Stimulated activated CD4-positive, alpha-beta T cell treated with anti-CD3 and anti-CD28 coated beads, Interleukin-15, amount 100 ng/mL, for 24 hours (primary cell): ENCODE measurements at places on chromosomes 3 and 15.

DNA sequence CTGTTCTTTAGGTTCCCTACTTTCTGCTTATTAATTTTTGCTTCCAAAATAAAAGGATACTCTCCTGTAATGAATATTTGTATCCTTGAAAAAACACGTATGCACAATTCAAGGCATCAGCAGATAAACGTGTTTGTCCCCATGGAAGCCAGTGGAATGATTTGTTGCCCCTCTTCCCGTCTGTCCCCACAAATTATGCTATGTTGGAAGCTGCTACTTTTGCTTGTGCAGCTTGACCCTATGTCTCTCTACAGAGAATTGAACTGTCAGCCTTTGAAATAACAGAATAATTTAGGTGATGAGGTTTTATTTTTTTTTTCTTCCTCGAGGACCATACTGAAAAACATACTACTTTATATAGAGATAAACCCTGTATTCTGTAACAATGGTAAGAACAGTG lies 401.5 kb upstream of the GOLIM4 start:
- DNase-seq, result no peak

- DNase-seq, result no peak
These were observed 3.4 kb downstream of the ANKRD28 start for GRCh38 chr3:15794303-15794771.

- no peak for DNase-seq
These were observed 19.4 kb upstream of the UBE2E2 start for GRCh38 chr3:23183731-23184130.

DNA sequence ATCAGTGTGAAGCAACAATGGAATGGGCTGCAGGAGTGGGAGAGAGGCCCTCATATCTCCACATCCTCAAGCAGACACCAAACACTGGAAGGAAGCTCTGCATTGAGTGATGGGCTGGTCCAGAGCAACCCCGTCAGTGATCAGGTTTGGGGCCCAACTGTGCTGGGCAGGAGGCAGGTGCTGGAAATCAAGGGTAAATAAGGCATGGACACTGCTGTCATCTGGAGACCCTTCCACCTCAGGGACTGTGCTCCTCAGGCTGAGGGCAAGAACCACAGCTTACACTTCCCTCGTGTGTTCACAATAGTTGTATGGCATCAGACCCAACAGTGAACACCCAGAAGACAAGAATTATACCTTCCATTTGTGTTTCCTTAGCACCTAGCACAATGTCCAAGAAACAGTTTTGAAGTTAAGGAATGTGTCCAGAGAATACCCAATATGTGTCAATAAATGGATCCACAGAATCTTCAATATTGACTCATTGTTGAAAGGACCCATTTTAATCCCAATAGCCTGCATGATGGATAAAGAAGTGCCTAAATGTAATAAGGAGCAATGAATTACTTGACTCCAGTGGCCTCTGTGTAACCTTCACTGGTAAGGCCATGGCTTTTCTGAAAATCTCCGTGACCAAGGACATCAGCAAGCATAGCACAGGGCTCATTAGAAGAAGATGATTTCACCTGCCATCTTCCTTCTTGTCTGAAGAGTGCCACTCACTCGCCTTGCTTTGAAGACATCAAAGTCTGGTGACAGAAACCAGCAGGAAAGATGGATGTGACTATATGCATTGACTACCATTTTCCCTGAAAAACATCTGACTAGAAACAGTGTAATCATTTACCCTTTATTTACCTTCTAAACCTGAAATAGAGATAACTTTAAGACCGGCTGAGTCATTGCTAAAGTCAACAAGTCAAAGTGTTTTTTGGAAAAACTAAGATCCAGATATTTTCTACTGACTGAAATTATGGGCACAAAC lies 7.0 kb upstream of the AHSG start:
- no peak for DNase-seq

DNA sequence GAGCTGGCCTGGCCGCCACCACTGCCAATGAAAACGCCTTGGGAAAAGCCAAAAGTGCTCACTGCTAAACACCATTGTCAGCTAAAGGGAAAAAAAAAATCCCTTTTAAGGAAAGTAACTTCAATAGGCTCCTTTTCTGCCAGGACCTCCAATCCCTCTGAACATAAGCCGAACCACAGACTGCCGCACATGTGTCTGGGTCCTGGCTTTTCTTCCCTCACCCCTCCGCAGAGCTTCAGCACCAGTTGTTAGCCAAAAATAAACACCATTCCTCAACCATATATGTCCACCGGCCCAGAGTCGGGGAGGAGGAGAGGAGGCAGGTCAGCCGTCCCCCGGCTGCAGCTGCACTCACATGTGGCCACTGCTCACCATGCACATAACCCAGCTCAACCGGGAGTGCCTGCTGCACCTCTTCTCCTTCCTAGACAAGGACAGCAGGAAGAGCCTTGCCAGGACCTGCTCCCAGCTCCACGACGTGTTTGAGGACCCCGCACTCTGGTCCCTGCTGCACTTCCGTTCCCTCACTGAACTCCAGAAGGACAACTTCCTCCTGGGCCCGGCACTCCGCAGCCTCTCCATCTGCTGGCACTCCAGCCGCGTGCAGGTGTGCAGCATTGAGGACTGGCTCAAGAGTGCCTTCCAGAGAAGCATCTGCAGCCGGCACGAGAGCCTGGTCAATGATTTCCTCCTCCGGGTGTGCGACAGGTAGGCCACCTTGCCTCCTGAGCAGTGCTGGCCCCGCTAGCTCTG lies at the start of gene FBXL22:
TSS of gene FBXL22 (plus strand) at position 350 of the 753 bp plus-strand sequence. CDS start at position 356, 6 bp downstream.
- DNase-seq, result no peak

DNA sequence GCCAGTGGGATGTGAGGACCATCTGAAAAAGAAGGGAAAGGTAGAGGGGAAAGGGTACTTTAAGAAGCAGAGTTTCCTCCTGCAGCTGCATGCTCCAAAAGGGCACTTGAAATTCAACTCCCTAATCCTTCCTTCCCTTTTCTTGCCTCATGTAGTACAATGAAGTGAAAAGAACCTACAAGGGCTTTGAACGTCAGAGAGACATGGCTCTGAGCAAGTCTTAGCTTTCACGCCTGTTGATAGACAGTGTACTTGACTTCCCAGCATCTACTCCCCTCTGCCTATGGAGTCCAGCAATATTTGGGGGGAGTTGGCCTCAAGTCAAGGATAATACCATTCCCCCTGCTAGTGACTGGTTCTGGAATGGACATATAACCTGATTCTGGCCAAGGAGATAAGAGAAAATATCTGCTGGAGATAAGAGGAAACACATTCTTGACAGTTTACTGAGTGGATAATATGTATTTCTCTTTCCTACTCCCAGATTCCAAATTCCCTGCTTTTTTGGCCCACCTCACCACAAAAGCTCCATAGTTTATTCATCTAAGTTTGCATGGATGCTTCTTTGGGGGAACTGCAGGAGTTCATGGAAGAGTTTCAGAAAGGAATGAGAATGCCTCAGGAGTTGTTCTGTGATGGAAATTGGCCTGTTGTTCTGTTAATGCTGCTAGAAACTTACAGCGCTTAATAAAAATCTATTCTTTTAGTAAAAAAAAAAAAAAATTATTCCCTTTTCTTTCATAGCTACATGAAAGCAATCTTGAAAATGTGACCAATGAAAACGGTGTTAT lies 193.0 kb upstream of the TPM1 start:
- DNase-seq, result no peak

DNA sequence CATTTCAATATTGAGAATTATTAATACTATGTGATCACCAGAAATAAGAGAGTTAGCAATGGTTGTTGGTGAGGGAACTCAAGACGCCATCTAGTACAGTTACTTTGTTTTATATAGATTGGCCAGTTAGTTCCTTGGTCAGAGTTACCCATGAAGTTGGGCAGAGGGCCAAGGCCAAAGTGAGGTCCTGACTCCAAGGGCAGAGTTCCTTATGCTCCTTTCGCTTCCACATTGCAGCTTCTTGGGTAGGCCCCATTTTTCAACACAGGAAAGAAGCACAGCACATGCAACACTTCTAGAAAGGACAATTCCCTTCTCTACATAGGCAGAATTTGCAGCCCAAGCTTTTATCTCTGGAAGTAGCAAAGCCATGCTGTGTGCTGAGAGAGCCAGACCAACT lies 178.6 kb downstream of the KCNAB1 start:
- no peak for DNase-seq

DNA sequence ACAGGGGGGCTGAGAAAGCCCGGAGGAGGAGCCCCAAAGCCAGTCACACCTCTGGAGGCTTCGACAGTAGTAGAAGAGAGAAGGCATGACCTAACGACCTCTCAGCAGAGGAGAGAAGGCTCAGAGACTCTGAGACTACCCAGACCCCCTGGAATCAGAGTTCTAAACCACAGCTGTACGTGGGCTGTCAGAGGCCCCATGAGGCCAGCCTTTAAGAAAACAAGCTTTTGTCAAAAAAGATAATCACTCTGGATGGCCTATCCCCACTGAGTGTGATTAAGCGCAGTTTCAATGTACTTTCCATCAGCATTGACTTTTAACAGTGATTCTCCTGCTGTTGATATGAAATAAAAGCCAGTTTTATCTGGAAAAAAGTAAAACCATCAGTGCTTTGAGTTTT lies 330.3 kb downstream of the CLSTN2 start:
- DNase-seq, result no peak

DNA sequence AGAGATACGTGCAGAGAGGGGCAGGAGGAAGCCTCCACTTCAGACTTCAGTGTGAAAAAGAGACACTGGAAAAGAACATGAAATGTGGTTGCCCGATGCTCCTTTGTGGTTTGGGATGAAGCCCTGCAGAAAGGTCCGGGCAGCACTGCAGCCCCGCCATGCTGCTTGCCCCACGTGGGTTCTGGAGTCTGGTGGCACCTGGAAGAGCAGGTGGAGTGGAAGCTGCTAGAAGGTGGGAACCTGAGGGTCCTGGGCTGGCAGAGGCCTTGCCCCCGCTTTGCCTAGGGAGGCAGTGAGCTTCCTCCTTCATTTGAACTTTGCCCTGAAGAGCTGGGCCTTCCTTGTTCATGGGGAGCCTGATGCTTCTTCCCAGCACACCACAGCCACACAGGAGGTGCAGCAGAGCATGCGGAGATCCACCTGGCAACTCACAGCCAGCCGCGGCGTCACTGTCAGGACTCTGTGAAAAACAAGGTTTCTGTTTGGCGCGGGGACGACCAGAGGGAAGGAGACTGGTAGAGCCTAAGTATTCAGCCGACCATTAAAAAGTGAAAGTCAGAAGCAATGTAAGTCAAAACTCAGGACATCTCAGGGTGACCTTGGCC lies 59.0 kb downstream of the APBA2 start:
- no peak for DNase-seq

DNA sequence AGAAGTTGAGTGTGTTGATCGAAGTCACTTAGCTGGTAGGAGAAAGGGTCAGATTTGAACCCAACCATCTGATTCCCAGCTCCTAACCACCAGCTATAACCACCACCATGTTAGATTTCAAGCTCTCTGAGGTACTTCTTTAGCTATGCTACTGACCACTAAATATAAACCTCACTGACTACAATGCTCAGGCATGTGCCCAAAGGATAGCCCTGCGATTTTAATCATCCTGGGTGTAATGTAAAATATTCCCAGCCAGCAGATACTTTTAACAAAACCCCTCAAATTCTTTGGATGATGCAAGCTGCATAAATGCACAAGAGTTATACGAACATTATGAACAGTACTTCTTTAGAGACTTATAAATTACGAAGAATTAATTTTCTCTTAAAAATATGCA lies 115.2 kb upstream of the TSC22D2 start:
- no peak for DNase-seq

GRCh38 chr3:133874344-133874743 lies 21.3 kb downstream of the RAB6B start:
- DNase-seq, result no peak

DNA sequence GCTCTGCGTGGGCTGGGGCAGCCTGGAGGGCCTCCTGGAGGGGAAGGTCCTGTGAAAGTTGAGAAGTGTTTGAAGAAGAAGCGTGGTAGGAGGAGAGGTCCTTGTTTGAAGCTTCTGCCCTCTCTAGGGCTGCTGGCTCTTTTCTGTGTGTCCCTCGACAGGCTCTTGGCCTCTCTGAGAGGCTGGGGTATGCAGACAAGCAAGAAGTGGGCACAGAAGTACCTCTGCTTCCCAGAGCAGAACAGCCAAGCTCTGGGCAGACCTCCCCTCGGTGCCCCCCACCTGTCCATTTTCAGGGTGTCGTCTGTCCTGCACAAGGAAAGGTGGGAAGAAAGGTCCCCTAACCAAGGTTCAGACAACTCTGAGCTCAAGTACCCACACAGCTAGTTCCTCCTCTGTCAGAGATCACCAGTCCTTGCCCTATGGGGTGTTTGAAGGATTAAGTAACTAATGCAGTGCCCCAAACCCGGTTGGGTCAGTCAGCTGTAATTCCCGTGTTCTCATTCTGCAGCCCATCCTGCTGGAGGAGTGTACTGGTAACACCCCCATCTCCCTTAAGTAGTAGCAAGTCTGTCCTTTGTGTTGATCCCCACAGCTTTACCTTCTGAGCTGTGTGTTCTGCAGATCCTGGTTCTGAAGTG lies 6.3 kb downstream of the CSK start:
- DNase-seq, result no peak

- no peak for DNase-seq
These were observed 81.5 kb upstream of the KCNAB1 start for GRCh38 chr3:156038869-156039268.

DNA sequence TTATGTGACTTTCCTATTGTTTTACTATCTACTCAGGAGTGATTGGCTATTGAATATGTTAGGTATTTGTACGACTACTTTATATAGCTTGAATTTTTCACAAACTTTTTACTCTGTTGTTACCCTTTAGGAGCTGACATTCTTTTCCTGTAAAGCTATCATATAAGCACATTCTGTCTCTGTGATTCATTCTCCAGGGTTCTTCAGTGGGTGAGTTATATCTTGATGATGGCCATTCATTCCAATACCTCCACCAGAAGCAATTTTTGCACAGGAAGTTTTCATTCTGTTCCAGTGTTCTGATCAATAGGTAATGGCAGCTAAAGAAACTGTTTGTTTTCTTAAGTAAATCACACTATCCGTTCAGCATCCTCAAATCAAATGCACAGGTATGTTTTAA lies 10.1 kb upstream of the CAPN3 start:
- DNase-seq, result no peak

- DNase-seq, result peak; percentile 13
These were observed 181.4 kb downstream of the SMAD6 start for GRCh38 chr15:66883284-66883911.

GRCh38 chr3:151206201-151206600 lies 3.2 kb upstream of the GPR171 start:
- no peak for DNase-seq

GRCh38 chr3:113234688-113235260 lies 23.4 kb downstream of the BOC start:
- DNase-seq, result no peak
